ENCODE measurements at places on chromosomes 4 and X.

- no peak for DNase-seq
These were observed 61.4 kb upstream of the MAP3K15 start for GRCh38 chrX:19576742-19577141.

DNA sequence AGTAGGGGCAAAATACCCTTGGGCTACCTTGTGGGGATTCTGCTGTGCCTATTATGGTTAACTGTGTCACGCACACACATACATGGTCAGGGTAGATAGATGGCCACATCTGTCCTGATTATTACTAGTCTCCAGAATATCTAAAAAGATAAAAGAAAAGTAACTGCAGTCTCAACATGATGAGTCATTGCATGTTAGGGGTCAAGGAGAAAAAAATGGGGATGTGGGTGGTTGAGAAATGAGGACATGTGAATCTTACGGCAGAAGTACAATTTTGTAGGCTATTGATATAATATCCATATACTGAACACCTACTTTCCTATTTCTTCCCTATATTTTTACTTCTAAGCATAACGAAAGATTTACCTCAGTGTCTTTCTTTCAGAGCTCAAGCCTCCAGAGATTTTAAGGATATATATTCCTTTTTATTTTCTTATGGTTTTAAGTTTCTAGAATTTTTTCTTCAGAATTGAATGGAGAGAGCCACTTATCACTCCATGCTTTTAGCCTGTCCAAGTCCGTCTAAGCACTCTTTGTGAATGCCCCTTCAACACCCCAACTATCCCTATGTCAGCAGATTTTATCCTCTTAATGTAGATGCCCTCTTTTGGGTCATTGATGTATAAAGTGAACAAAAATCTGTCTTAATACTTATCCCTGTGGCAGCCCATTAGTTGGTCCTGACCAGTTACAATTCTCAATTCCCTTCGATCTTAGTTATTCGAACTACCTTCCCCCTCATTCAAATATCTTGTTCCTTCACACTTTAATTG is 642.2 kb downstream of the IQCM start:
- no peak for DNase-seq

DNA sequence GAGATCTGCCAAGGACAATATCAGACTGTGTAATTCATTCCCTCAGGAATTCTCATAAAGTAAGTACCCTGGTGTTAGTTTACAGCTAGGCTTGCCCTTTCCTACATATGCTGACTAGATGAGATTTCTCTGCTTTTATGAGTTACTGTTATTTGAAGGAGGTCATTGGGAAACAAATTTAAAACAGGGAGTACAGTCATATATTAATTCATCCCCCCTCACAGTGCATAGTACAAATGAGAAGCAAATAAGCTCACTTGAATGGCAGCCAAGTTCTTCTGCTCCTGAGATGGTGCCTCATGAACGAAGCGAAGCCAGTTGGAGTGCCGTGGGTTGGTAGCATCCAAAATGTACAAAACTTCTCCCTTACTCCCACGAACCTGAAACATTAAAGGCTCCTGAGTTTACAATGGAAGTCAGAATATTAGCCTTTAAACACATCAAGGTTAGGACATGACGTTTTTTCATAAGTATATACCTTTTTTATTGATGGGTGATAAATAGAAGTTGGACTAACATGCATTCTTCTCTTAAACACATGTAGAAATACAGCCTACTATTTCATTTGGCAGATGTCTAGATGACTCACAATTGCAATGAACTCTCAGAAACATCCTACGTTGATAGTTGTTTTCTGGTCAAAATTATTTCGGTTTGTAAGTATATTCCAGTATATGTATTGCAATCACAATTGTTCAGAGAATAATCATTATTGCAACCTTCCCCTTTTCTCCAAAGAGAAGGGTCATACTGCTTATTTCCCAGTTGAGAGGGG is 69.2 kb downstream of the PRDM5 start:
- no peak for DNase-seq

GRCh38 chrX:13144927-13145655 is 100.7 kb upstream of the FAM9C start:
- no peak for DNase-seq

GRCh38 chr4:142683503-142683902 is 162.6 kb downstream of the INPP4B start:
- no peak for DNase-seq

GRCh38 chrX:55056820-55057674 is 17.8 kb upstream of the PAGE2B start:
- DNase-seq: peak; percentile 4

GRCh38 chr4:102302762-102303161 is 42.5 kb downstream of the SLC39A8 start:
- DNase-seq: no peak

DNA sequence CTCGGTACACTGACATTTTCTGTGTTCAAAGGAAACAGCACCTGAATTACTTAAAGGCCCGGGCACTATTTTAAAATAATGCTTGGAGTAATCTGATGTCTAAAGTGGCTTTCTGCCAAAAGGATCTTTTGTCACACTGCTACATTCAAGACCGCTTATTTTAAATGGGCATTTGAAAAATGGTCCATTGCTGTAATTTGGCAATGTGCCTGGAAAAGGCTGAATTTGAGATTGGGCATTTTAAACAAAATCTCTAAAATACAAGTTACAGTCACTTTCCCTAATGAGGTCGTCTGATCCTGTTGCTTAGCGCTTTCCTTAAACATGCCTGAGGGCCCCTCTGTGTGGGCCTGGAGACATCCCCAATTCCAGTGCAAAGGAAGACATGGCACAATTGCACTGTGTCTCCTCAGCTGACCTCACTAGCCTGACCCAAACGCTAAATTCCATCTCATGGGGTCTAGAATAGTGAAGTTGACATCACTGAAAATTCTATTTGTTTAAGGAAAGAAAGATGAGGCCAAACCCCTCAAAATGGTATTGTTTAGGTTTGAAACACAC is 214.2 kb downstream of the GPC3 start:
- no peak for DNase-seq

DNA sequence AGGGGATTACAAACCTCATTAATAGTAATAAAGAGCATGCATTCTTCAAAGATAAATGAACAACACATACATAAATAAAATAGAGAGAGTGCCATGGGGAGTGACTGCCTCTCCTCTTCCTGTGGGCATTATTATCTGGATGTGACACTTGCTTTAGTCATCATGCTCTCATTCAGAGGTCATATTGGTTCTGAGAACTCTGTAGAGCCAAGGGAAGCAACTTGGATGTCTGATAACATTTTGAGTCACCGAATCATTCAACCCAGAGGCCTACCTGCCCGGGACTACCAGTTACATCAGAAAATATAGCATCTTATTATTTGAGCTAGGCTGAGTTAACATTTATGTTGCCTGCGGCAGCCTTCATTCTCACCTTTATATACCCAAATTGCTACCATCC is 489.5 kb downstream of the STIM2 start:
- no peak for DNase-seq

- DNase-seq: no peak
These were observed 85.0 kb downstream of the CLNK start for GRCh38 chr4:10599574-10599973.

Measured in mucosa of descending colon (tissue), 3 donors.